Thyroid gland (tissue), 4 donors: ENCODE measurements at places on chromosomes 12 and 14. TPM values are rescaled to one million over a fixed set of nuclear protein-coding genes. Genes with fewer than 3 reads are reported as not detected.

Gene OTX2
- not detected for total RNA-seq

Gene CPNE8
- 26.9 TPM for total RNA-seq

Gene SDSL
- total RNA-seq: 42.2 TPM

Gene TMCC3
- total RNA-seq: 25.6 TPM

Gene HELB
- 5.6 TPM for total RNA-seq
